ENCODE measurements at places on chromosomes 6 and 20. TPM values are rescaled to one million over a fixed set of nuclear protein-coding genes. Genes with fewer than 3 reads are reported as not detected.

- DNase-seq, result no peak
Observed at GRCh38 chr6:167652701-167653095, 174.0 kb upstream of the AFDN start.

GRCh38 chr6:87146363-87146762 lies 9.0 kb upstream of the ZNF292 start:
- no peak for DNase-seq

PLA2G7 gene
- total RNA-seq, result not detected

DNA sequence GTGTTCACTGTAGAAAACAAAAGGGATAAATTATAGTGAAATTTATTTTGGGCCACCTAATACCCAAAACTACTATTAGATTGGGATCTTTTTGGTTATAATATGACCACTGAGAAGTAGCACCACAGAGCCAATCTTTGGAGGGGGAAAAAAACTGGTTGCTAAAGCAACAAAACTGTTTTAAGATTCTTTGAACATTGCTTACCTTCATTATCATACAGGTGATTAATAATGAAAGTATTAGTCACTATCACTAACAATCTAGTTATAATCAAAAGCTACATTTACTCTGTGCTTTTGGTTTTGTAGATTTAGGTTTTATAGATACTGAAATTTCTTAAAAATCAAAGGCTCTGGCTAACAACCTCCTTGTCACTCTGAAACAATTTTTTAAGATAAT lies 31.7 kb downstream of the STX7 start:
- DNase-seq, result no peak

DNA sequence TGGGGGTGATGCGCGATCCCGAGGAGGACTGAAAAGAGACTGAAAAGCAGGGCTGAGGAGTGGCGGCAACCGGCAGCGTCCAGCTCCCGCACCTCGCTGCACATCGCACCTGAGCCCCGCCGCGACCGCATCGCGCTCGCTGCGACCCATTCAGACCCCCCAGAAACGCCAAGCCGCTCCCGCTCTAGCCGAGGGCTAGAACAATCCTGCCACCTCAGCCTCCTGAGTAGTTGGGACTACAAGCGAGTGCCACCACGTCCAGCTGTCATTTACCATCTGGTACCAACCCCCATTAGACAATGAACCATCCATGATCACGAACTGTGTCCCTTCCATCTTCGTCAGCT lies 33.2 kb downstream of the HLA-A start:
- DNase-seq, result no peak

HLA-DOA gene
- total RNA-seq, result 3.6 TPM
